ENCODE measurements at places on chromosomes 7 and 10.
A peak's percentile ranks its signal among the peaks of the same experiment; 100 is the strongest.

DNA sequence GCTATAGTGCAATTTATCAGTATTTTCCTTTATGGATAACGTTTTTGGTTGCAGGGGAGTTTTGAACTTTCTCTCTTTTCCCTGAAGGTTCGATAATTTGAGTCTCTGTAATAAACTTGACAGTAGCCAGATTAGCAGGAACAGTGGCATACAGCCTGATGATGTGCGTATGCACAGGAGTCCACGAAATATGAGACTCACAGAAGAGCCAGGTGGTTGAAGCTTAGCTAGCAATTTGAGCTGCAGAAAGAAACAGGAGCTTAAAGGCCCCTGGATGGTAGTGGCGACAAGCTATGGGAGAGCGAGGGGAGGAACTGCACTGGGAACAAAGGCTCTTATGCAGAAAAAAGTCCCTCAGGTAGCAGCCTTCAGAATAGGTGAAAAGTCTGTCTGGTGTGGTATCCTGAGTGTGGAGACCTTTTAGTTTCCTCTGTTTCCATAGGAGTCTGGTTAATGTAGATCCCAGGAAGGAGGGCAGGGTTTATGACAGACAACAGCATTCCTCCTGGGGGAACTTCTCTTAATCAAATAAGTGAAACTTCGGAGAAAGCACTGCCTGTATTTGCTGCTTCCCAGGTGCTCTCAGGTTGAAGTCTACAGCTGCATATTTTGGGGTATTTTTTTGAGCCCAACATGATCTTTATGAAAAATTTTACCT is 32.7 kb downstream of the FANK1 start:
- no peak for DNase-seq

GRCh38 chr10:64277536-64277935 is 756.3 kb downstream of the REEP3 start:
- DNase-seq: no peak

GRCh38 chr7:28748346-28748745 is 209.8 kb downstream of the TRIL start:
- no peak for DNase-seq

- DNase-seq: peak; percentile 78
Measured at GRCh38 chr7:44881610-44882009, 3.7 kb downstream of the PURB start.

GRCh38 chr7:35805876-35806275 is 5.0 kb downstream of the SEPTIN7 start:
- DNase-seq: no peak

DNA sequence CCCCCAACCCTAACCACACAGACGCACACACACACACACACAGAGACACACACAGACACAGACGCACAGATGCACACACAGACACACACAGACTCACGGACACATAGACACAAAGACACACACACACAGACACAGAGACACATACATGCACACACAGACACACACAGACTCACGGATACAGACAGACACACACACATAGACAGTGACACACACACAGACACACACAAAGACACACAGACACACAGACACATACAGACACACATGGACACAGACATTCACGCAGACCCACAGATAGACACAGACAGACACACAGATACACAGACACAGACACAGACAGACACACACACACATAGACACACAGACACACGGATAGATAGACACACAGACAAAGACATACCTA is 2.1 kb downstream of the CALML5 start:
- DNase-seq: no peak

- DNase-seq: no peak
Measured at GRCh38 chr7:47704936-47705335, 123.0 kb upstream of the TNS3 start.

DNA sequence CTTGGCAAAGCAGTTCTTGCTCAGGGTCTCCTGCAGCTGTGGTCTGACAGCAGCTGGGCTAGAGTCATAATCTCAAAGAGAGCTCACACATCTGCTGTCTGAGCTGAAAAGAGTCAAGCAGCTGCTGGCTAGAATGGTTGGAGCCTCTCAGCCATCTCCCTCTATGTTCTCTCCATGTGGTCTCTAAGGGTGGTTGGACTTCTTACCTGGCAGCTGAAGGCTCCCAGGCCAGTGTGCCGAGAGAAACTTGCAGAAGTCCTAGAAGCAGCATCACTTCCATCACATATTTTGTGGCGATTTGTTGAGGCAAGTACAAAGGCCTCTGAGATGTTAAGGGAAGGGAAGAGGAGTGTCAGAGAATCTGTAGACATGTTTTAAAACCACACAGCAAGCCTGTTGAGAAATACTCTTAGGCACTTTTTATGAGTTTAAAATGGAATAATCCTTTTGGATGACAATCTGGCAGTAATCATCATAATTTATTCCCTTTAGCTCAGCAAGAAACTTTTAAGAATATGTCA is 93.2 kb downstream of the REEP3 start:
- peak; percentile 8 for DNase-seq

- DNase-seq: no peak
Measured at GRCh38 chr10:126687121-126687606, 16.7 kb upstream of the C10orf90 start.

DNA sequence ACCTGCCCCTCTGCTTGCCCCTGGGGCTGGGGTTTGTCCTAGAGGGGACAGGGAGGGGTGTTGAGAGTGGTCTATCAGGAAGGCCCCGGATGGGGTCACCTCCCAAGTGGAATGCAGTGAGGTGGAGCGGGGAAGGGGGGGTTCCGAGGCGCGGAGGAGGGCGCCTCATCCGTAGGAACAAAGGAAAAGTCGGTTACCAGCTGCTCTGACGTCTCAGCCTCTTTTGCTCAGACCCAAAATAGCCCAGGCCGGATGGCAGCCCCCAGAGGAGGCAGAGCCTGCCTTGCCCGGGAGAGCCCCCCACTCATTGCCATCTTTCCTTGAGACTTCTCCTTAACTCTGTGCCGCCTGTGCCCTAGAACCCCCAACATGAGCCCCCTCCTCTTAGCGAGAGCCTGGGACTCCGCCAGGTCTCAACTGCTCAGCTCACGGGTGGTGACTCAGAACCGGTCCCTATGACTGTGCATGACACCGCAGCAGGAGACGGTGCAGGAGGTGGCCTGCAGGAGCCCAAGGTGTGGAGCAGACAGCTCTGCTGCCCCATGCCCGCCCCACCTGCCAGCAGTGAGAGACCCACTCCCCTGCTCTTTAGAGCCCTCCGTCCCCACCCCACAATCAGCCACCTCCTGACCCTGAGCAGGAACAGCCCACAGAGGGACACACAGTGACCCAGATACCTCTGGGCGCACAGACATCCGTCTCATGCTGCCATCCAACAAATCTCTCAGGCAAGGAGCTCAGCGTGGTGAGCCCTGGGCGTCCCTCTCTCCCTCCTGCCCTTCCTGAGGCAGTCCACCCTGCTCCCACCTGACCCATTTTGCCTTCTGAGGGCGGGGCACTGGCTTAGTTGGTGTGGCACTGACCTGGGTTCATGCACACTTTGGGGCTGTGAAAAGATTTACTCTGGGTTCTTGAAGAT is 13.1 kb downstream of the STX1A start:
- no peak for DNase-seq

DNA sequence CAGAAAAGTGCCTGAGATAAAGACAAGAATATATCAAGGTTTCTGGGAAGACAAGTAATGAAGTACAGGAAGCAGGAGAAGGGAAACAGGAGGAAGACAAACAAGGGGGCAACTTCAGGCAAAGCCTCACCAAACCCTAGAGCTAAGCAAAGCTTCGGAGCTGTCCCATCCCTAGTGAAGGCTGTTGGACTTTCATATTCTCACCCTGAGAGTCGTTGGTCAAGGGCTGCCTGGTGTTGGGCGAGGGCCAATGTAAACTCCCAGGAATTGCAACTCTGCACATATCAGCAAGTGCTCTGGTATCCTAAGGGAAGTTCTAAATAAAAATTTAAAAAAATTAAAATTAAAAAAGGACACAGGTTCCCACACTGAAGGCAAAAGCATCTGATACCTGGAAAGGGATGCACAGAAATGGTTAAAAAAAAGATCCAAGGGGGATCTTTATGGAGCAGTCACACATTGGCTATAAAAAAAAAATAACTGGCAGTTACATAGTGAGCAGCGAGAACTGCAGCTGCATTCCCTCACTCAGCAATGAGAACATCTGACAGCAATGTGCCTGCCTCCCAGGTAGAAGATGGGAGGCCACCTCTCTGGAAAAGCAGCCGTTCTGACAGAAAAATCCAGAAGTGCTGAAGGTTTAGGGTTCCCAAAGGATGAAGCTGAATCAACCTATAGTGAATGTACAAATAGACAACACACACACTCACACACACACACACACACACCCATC is 304.7 kb downstream of the WDR11 start:
- DNase-seq: no peak

GRCh38 chr7:158519633-158520174 is 67.9 kb downstream of the PTPRN2 start:
- no peak for DNase-seq

DNA sequence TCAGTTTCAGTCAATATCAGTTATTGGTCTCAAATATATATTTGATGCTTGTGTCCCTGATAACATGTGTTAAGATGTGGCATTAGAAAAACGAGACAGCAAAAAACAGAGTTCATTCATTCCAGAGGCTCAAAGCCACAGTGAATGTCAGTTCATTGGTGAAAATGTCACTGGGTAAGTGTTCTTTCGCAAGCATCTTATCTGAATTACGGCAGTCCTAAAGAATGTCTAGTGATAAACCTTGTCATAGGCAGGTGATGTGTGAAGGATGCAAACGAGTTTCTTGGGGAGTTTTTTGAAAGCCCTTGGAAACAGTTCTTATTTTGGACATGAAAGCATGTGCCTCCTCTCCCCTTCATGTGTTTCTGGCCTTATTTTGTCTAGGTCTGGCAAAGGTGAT is 45.9 kb upstream of the RELN start:
- no peak for DNase-seq

DNA sequence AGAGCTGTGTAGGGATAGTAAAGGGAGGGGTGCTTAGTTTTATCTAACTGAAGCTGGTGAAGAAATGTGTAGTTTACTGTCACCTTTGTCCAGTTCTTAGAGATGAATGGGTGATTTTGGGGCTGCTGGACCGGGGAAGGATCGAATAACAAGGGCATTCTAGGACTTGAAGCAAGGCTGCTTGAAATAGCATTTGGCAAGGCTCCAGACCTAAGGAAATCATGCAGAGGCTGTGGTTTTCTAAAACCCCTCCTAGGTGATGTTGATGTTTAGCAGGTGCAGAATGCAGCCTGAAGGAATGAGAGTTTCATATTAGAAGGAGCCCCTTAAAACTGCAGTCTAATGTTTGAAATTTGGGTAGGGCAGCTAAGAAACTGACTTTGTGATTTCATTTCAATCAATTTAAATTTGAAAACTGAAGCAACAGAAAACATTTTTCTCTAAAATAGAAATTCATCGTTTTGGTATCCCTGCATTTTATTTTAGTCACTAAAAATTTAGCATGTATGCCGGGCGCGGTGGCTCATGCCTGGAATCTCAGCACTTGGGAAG is 68.5 kb downstream of the TET1 start:
- no peak for DNase-seq

- DNase-seq: no peak
Measured at GRCh38 chr10:123357421-123357930, 203.3 kb downstream of the BUB3 start.

DNA sequence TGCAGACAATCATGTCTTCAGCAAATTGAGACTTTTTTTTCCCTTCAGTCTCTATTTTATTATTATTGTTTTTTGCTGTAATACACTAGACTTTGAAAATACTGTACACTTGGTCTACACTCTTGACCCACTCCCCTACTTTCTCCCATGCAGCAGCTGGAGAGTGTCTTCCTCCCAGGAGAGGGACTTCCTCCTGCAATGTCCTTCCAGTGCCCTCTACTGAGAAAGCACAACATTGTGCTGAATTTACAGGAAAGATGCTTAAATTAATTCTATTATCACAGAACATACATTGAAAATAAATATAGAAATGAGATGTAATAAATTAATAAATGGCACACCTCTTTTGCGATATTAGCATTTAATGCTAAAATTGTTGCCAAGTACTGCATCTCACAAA is 411.3 kb downstream of the CCSER2 start:
- no peak for DNase-seq

- DNase-seq: no peak
Measured at GRCh38 chr10:2962194-2962593, 105.2 kb upstream of the PFKP start.

DNA sequence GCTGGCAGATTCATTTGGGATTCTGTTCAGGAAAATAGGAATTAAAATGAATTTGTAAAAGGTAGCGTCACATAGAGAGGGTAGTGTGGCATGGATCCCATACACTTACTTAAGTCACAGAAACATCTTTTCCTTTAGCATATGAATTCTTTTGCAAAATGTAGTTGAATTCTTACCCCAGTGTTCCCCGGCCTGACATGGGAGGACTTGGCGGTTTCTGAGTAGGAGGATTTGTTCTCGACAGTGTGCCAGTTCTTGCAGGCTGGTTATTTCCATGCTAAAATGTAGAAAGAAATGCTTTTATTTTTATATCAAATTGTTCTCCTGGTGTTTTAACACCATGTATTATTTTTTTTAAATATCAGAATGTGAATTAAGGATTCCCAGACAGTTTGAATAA is 72.6 kb downstream of the PDSS1 start:
- DNase-seq: no peak

GRCh38 chr7:158849768-158850544 is 6.4 kb upstream of the DYNC2I1 start:
- no peak for DNase-seq

GRCh38 chr10:123203393-123204126 is 49.4 kb downstream of the BUB3 start:
- DNase-seq: no peak

- DNase-seq: no peak
Measured at GRCh38 chr7:65938336-65938895, 43.6 kb downstream of the GUSB start.

- no peak for DNase-seq
Measured at GRCh38 chr7:15368653-15369052, 193.2 kb downstream of the AGMO start.

GRCh38 chr10:131569851-131570715 is 258.6 kb upstream of the TCERG1L start:
- no peak for DNase-seq

- no peak for DNase-seq
Measured at GRCh38 chr10:71367271-71367670, 29.4 kb upstream of the CDH23 start.

DNA sequence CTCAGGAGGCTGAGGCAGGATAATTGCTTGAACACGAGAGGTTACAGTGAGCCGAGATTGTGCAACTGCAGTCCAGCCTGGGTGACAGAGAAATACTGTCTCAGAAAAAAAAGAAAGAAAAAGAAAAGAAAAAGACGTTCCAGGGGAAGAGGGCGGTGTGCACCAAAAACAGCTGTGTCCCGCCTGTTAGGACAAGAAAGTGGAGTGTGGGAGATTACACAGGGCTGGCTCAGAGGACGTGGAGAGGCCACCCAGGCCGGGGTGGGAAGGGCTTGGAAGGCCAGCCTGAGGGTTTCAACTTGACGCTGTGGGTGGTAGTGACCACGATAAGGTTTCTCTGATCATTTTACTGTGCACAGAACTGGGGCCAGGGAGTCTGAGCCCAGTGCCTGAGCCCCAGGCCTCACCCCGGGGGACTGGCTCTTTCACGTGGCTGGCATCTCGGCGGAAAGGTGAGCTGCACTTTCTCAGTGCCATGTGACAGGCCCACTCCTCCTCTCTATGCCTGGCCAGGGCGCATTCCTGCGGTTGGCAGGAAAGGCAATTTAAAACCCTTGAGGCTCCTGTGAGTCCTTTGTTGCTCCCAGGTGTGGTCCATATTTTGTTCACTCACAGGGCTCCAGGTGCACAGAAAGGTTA is 13.9 kb downstream of the RHBDD2 start:
- no peak for DNase-seq

- no peak for DNase-seq
Measured at GRCh38 chr10:61830846-61831273, 70.6 kb upstream of the ARID5B start.
